ENCODE measurements at places on chromosomes 13 and 19.

DNA sequence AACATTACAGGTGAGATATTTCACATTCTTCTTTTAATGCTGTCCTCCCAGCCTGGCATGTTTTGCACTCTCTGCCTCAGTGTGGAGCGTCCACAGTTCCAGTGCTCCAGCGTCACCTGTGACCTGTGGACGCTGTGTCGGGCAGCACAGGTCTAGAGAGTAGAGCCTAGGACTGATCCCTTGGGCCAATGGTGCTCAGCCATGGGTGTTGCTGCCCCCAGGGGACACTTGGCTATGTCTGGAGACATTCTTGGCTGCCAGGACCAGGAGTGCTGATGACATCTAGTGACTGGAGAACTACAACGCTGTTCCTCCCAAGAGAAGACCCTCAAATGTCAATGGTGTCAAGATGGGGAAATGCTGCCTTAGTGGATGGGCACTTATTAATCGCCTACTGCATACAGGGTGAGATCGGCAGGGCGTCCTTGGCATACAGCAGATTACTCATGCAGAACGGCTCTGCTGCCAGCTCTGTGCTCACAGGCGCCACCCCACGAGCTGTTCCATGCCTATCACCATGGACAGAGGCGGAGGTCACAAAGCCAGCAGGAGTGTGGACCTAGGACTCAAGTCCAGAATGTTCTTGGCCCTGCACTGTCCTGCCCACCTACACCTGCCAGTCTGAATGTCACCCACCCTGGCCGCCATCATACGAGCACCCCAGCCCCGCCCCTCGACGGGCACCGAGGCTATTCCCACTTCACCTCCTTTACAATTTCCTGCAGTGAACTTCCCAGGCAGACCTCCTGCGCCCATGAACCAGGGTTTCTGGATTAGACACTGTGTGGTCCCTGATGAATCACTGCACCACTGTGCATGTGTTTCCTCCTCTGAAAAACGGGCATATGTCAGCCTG lies 13.9 kb upstream of the MADCAM1 start:
- no peak for DNase-seq

DNA sequence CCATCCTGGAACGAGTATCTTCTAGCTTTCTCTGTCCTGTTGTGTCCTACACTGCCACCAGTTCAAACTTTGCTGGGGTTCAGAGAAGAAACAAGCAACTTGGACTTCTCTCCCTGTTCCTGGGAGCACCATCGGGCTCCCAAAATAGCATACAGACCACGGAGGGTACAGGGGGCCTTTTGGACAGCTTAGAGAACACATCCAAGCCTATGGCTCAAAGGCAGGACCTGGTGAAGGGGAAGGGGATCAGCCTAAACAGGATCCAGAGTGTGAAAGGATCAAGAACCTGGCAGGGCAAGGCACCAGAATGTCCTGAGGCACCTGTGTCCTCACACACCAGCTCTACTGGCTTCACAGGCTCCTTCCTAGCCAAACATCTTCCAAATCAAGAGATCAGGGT lies 1336.5 kb downstream of the UQCRFS1 start:
- DNase-seq: no peak

DNA sequence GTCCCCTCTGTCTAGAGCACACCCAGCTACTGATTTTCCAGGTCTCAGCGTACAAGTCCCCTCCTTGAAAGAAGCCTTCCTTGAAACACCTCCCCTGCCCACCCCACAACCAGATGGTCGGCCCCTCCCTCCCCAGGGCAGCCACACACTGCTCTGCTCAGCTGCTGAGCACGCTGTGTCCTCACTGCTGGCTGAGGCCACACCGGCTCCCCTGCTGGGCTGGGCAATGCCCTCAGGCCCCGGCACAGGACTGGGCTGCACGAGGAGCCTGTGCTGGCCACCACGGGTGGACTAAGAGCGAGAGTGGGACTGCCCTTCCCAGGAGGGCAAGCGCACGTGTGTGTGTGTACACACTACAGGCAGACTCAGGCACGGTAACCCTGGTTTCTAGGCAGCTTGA lies 11.8 kb upstream of the RSPH6A start:
- DNase-seq: no peak

- DNase-seq: no peak
Measured at GRCh38 chr19:398719-399118, 10.2 kb downstream of the C2CD4C start.

- DNase-seq: peak; percentile 36
Measured at GRCh38 chr19:2270157-2270422, 11.9 kb downstream of the PEAK3 start.

DNA sequence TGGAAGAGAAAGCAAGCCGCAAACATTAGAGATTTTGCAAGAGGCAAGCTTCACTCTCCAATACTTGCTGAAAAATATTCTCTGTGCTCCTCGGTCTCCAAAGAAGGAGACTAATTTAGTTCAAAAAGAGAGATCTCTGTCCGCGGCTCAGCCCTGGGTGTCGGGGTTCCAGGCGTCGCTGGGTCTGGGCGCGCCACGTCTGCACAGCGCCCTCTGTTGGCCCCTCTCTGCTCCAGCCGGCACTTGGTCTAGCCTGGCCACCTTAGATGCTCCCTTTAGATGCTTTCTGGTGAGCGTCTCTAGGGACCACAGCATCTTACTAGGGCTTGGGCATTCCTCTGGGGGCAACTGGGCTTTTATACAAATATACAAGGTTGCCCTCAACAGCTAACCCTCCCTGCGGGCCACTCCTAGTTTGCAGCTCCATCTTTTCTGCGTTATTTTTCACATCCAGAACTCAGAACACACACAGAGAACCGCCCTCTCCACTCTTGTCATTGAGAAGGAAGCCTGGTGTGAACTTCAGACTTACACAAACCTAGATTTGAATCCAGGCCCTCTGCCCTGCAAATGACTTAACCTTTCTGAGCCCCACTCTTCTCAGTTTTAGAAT lies 78.3 kb downstream of the CYSLTR2 start:
- peak; percentile 46 for DNase-seq
